ENCODE measurements at places on chromosomes 6 and 20.

DNA sequence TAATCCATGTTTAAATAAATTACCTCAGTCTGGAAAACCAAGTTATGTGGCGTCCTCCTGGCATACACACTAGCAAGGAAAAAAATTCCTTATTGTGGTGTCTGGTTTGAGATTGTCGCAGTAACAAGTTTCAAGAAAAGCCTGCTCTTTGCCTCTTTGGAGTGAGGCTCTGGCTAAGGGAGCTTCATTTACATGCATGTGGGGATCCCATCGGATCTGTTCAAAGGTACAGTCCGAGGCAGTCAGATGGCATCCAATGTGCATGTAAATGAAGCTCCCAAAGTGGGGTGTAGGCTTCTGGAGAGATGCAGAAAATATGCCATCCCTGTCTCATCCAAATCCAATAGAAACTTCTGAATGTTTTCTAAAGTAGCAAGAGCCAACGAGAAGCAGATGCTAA lies 199.5 kb upstream of the FBXL4 start:
- no peak for DNase-seq

- no peak for DNase-seq
These were observed 76.5 kb downstream of the ZNF217 start for GRCh38 chr20:53517146-53517545.

DNA sequence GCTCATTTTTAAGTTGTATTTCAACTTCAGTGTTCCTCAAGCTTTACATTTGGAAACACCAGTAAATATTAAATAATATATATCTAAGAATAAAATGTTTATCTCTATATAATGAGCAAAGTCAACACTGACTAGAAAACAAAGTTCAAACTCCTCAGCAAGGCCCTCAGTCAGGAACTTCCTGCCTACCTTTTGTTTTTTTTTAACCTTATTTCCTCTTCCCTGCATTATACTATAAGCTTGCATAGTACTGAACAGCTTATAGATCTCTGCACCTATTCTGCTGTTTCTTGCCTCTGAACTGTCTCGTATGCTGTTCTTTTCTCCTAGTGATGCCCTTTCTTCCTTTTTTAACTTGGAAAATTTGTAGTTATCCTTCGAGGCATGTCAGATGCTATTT lies 29.6 kb downstream of the ADGB start:
- no peak for DNase-seq

GRCh38 chr20:61454053-61454452 lies 202.0 kb downstream of the CDH4 start:
- no peak for DNase-seq
